AG10803 (cell line): ENCODE measurements at places on chromosomes 11 and 22.

- DNase-seq, result no peak
Measured at GRCh38 chr11:27348340-27348873, 14.6 kb downstream of the CCDC34 start.

DNA sequence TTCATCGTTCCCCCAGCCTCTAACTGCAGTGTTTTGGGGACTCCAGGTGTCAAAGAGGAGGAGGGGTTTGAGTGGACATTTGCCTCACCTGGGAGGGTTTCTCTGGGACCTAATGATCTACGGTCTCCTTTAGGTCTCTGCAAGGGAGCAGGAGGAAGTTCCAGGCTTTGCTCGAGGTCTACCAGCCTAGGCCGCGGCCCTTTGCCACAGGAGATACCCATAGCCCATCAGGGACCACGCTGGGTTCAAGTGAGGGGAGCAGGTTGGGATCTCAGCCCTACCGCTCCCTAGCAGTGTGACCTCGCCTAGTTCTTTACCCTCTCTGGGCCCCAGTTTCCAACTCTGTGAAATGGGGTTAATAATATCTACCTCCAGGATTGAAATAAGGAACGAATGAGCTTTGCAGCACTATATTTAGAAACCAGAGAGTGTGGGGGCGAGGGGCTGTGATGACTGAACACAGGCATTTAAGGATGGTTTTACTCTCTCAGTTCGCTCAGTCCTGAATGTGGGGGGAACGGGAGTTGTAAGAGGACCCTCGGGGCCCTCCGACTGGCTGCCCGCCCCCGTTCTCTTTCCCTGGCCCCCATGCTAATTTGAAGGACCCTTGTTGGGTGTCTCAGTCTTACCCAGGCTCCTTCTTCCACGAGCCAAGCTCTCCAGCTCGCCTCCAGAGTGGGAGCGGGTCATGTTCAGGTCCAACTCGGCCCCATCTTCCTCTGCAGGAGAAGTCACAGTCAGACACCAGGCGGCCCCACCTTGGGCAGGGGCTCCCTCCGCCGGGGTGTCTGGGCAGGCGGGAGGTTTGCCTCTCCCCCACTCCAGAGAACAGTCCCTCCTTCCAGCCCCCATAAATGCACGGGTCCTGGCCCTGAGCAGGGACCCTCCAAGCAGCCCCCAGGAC lies 11.7 kb downstream of the PDGFB start:
- no peak for DNase-seq

GRCh38 chr11:116703421-116703820 lies 69.4 kb downstream of the BUD13 start:
- DNase-seq, result no peak

- no peak for DNase-seq
Measured at GRCh38 chr22:44765571-44766285, 13.4 kb downstream of the ARHGAP8 start.

GRCh38 chr11:17457396-17458173 lies 19.1 kb downstream of the ABCC8 start:
- no peak for DNase-seq

- DNase-seq, result no peak
Measured at GRCh38 chr22:33620085-33620484, 300.2 kb downstream of the LARGE1 start.
